ENCODE measurements at places on chromosomes 5 and 9.

- DNase-seq = no peak
These were observed 73.0 kb upstream of the PAPPA start for GRCh38 chr9:116080561-116080960.

- no peak for DNase-seq
These were observed 216.3 kb downstream of the TMEM232 start for GRCh38 chr5:110510146-110510545.

- no peak for DNase-seq
These were observed 32.7 kb upstream of the DNAH5 start for GRCh38 chr5:13976867-13977830.

GRCh38 chr9:82957529-82958379, 105.2 kb downstream of the RASEF start:
- DNase-seq = no peak

DNA sequence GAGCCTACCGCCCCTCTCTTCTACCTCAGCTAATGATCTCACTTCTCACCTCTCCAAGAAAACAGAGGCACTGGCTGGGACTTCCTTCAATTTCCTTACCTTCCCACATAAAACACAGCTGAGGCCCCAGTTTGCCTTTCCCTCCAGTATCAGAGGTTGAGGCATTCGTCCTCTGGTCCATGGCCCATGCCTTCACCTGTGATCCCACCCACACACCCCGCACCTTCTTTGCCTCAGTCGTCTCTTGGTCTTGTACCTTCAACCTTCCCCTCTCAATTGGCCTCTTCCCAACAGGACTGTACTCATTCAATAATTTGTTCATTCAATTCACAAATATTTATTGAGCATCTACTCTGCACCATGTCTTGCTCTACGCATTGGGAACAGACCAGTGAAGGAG, 11.0 kb upstream of the NSD1 start:
- DNase-seq = no peak

- no peak for DNase-seq
These were observed 457.3 kb upstream of the DMAC1 start for GRCh38 chr9:8256880-8257279.

- no peak for DNase-seq
These were observed 130.4 kb upstream of the RASA1 start for GRCh38 chr5:87137283-87137682.

- DNase-seq = no peak
These were observed 24.4 kb downstream of the SKIC3 start for GRCh38 chr5:95530416-95530815.

GRCh38 chr5:24368115-24368514, 276.7 kb downstream of the CDH10 start:
- DNase-seq = no peak

DNA sequence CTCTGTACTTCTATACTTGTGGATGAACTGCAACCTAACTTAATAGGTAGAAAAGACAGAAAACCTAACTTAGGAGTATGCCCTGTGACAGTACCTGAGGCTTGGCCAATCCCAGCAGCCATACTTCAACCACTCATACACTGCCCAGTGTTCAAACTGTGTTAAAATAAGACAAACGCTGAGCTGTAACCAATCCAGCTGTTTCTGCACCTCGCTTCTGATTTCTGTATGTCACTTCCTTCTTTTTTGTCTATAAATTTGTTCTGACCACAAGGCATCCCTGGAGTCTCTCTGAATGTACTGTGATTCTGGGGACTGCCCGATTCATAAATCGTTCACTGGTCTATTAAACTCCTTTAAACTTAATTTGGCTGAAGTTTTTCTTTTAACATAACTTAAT, 41.4 kb downstream of the AUH start:
- no peak for DNase-seq

DNA sequence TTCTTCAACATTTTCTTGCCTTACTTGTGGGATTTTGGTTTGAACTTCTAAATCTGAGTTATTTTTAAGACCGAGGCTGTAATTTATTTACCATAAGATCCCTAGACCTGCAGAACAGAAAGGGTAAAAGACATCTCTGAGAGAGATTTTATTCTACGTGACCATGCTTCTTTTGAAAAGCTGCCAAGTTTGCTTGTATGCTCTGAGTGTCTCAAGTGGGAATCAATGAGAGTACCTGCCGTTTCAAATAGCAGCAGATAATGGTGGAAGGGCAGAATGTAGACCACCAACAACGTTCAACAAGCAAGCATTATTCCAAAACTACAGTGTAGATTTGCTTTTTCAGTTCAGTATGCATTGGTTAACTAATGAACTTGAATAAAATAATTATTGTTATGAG, 108.6 kb upstream of the MINAR2 start:
- no peak for DNase-seq

Data from AML-193 (cell line).